ENCODE measurements at places on chromosomes 5 and 9.
A peak's percentile ranks its signal among the peaks of the same experiment; 100 is the strongest.

DNA sequence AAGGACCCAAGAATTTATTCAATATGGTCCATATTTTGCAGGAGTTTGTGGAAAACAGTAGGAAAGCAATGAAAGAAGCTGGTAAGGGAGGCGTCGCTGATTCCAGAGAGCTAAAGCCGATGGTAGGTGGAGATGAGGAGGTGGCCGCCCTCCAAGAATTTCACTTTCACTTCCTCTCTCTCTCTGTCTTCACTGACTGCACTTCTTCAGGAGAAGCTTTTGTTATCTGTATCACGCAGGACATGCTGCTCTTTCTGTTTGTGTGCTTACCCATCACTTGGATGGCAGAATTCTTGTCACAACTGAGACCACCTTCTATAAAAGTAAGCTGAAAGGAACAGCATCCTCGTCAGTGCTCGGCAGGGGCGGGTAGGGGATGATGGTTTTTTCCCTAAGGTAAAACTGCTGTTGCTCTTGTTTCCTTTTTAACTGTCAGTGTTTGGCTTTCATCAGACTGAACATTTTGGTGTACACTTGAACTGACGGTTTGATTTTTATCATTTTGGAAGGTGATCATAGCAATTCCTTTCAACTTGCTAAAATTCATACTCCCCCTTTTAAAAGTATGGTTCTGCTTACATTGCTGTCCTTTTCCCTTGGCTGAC, 62.4 kb upstream of the FSD1L start:
- H3K4me1 ChIP-seq = peaks cover 12% of the 10 kb centered on the region
- H3K36me3 ChIP-seq = peaks cover 7% of the 10 kb centered on the region
- peak; percentile 88 for ATAC-seq
- no peaks in the 10 kb centered on the region for H3K27me3 ChIP-seq
- peak overlapping the region; percentile 69 for H3K27ac ChIP-seq

- no peak for ATAC-seq
- H3K27me3 ChIP-seq = no peaks in the 10 kb centered on the region
- no peaks in the 10 kb centered on the region for H3K36me3 ChIP-seq
- no peaks in the 10 kb centered on the region for H3K4me1 ChIP-seq
- H3K4me3 ChIP-seq = no peak overlapping the region
Measured at GRCh38 chr9:20170122-20170521, 381.3 kb upstream of the SLC24A2 start.

DNA sequence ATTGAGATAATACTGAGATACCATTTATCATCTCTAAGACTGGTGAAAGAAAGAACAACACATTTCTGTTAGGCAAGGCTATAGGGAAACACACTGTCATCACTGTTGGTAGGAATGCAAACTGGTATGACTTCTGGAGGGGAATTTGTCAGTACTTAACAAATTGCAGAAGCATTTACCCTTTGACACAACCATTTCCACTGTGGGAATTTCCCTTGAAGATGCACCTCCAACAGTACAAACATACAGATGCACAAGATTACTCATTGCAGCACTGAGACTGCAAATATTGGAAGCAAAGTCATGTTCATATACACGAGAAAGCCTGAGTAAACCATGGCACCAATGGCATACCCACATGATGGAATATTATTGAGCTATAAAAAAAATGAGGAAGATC, 17.6 kb downstream of the GM2A start:
- peaks cover 36% of the 10 kb centered on the region for H3K36me3 ChIP-seq
- no peak overlapping the region for H3K4me3 ChIP-seq
- no peak overlapping the region for H3K27ac ChIP-seq
- peak; percentile 95 for ATAC-seq

GRCh38 chr5:162128117-162128516, 60.5 kb downstream of the GABRG2 start:
- H3K4me3 ChIP-seq = no peak overlapping the region
- no peak overlapping the region for H3K27ac ChIP-seq
- no peaks in the 10 kb centered on the region for H3K4me1 ChIP-seq
- ATAC-seq = no peak
- H3K36me3 ChIP-seq = no peaks in the 10 kb centered on the region
- no peaks in the 10 kb centered on the region for H3K27me3 ChIP-seq

- H3K4me1 ChIP-seq = no peaks in the 10 kb centered on the region
- no peak for ATAC-seq
- no peak overlapping the region for H3K4me3 ChIP-seq
- no peaks in the 10 kb centered on the region for H3K36me3 ChIP-seq
- H3K27ac ChIP-seq = no peak overlapping the region
Measured at GRCh38 chr9:17824191-17824590, 245.3 kb downstream of the SH3GL2 start.

- H3K27ac ChIP-seq = no peak overlapping the region
- H3K36me3 ChIP-seq = no peaks in the 10 kb centered on the region
- H3K4me1 ChIP-seq = no peaks in the 10 kb centered on the region
- H3K27me3 ChIP-seq = peaks cover 19% of the 10 kb centered on the region
- H3K4me3 ChIP-seq = no peak overlapping the region
Measured at GRCh38 chr5:179250561-179251225, 94.6 kb downstream of the ADAMTS2 start.

DNA sequence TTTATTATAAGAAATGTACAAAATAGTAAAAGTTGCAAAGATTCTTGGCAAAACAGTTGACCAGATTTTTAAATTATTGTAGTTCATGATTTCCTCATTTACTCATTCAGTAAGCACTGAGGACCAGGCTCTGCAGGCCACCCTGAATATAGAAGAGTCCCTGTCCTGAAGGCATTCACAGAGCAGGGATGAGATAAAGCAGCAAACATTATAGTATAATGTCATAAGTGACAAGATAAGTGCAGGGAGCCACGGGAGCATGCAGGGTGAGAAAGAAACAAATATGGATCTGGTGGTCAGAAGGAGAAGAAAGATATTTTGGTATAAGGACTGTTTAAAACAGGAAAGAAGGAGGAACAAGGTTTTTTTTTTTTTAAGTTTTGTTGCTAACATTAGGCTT, 46.0 kb downstream of the PARP8 start:
- H3K4me1 ChIP-seq = peaks cover 78% of the 10 kb centered on the region
- no peak for ATAC-seq
- H3K27ac ChIP-seq = peak overlapping the region; percentile 65
- H3K4me3 ChIP-seq = no peak overlapping the region
- no peaks in the 10 kb centered on the region for H3K36me3 ChIP-seq

DNA sequence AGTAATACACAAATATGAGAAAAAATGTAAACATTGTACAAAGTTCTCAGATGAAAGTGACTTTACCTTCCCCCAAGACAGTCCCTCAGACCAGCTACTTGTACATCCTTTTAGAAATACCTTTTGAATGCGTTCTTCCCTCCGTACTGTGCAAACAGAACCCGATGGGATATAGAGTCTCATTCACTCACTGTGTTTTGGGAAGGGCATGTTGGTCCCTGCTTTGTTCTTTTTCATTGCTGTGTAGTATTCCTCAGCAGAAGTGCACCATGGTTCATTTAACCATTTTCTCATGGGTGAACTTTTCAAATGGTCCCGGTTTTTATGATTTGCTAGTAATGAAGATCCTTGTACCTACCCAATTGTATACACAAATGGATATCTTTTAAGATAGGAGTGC, 94.4 kb downstream of the ANKRD33B start:
- H3K4me1 ChIP-seq = peaks cover 39% of the 10 kb centered on the region
- no peak overlapping the region for H3K27ac ChIP-seq
- H3K36me3 ChIP-seq = peaks cover 30% of the 10 kb centered on the region
- no peaks in the 10 kb centered on the region for H3K27me3 ChIP-seq

DNA sequence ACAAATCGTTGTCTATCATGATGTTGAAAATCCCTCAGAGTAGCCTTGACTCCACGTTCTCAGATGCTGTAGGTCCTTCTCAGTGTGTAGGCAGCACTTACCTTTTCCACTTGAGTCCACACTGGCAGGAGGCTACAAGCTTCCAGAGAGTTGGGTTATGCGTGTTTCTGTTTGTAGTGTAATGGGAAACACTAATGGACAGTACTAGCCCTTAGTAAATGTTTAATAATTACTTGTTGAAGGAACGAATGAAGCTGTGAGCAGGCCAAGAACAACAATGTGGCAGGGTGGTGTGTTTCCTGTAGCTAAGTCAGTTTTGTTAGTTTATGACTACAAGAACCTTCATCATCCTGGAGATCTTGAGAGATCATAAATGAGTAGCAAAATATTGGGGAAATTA, 83.5 kb downstream of the ARHGAP26 start:
- ATAC-seq = no peak
- H3K36me3 ChIP-seq = no peaks in the 10 kb centered on the region
- H3K4me3 ChIP-seq = no peak overlapping the region
- H3K27ac ChIP-seq = no peak overlapping the region

GRCh38 chr9:132032238-132032950, 47.3 kb downstream of the MED27 start:
- peaks cover 2% of the 10 kb centered on the region for H3K36me3 ChIP-seq
- ATAC-seq = no peak
- peaks cover 56% of the 10 kb centered on the region for H3K4me1 ChIP-seq
- no peaks in the 10 kb centered on the region for H3K27me3 ChIP-seq

DNA sequence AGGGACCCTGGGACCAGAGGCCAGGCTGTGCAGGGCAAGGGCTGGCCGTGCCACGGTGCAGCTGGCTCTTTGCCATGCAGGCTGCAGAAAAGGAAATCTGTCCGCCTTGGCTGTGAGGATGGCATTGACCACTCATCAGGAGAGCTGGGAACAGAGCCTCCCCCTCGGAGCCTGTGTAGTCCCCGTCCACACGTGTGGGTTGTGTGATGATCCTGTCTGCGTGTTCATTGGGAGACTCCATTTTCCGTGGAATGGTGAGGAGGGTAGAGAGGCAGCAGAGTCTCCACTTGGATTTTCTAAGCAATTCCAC, 47.7 kb downstream of the EHMT1 start:
- H3K36me3 ChIP-seq = peaks cover 46% of the 10 kb centered on the region
- H3K27me3 ChIP-seq = no peaks in the 10 kb centered on the region
- H3K4me1 ChIP-seq = peaks cover 70% of the 10 kb centered on the region
- no peak overlapping the region for H3K27ac ChIP-seq
- no peak for ATAC-seq

- H3K27me3 ChIP-seq = peaks cover 13% of the 10 kb centered on the region
- H3K4me3 ChIP-seq = no peak overlapping the region
Measured at GRCh38 chr5:74626386-74627222, 13.9 kb downstream of the ENC1 start.

DNA sequence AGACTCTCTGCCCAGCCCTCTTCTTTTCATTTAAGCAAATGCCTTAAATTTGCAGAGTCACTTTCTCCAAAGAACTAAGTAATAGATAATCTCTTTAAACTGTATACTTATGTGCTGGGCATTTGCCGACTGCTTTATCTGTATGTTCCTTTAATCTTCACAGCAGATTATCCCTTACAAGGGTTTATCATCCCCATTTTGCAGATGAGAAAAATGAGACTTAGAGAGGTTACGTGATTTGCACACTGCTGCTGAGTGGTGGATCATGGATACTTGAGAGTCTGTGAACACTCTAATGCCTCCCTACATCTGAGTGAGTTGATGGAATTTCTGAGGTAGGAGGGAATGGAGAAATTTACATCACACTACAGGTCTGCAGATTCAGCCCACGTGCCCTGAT, 4.2 kb downstream of the ZNF79 start:
- H3K4me3 ChIP-seq = no peak overlapping the region
- H3K36me3 ChIP-seq = peaks cover 50% of the 10 kb centered on the region

GRCh38 chr5:31717561-31717960, 78.6 kb downstream of the PDZD2 start:
- no peak overlapping the region for H3K4me3 ChIP-seq
- no peaks in the 10 kb centered on the region for H3K36me3 ChIP-seq
- no peaks in the 10 kb centered on the region for H3K4me1 ChIP-seq
- no peak for ATAC-seq
- no peaks in the 10 kb centered on the region for H3K27me3 ChIP-seq

GRCh38 chr5:109705596-109705995, 15.9 kb downstream of the MAN2A1 start:
- no peaks in the 10 kb centered on the region for H3K27me3 ChIP-seq
- H3K4me1 ChIP-seq = peaks cover 70% of the 10 kb centered on the region
- ATAC-seq = no peak
- no peak overlapping the region for H3K4me3 ChIP-seq
- H3K36me3 ChIP-seq = peaks cover 40% of the 10 kb centered on the region

DNA sequence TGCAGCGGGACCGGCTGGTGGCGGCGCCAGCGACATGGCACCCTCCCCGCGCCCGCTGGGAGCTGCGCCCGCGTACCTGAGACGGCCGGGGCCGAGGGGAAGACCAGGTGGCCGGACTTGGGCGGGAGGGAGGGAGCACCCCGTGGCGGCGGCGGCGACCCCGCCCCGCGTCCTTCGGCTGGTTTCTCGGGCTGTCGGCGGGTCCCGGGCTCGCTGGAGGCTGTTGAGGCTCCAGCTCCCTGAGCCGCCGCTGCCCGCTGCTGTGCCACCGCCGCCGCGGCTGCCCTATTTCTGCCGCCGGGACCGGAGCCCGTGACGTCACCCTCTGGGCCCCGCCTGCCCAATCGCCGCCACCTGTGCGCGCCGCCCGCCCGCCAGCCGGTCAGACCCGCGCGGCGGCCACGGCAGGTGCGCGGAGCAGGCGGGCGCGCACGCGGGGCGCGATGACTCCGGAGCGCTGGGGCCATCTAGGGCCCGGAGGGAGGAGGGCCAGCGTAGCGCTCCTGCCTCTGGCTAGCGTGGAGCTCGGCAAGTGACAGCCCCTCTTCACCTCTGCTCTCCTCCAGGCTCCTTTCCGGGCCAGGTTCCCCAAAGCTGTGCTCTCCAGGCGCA, at the start of gene FSTL4:
Gene FSTL4, minus strand, starts transcription at position 293 of the 612 bp plus-strand sequence.
- H3K36me3 ChIP-seq = no peaks in the 10 kb centered on the region
- peak; percentile 65 for ATAC-seq
- peak within 1 kb of the TSS; percentile 74 for H3K4me3 ChIP-seq
- peaks cover 17% of the 10 kb centered on the region for H3K4me1 ChIP-seq
- H3K27me3 ChIP-seq = peaks cover 69% of the 10 kb centered on the region

DNA sequence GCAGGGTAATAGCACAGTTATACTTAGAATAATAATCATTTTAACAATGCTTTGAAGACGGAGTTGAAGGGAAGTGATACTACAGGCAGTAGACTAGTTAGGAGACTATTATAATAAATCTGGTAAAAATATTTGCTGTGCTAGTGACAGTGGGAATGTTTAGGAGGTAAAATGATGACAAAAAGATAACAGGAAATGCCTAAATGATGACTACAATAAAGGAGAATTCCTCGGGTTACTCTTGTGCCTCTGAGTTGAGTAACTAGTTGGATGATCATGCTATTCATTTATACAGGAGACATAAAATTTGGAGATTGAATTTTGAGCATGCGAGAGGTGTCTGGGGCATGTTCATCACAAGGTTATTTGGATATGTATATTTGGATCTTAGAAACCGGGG, 32.2 kb upstream of the PAM start:
- H3K27ac ChIP-seq = no peak overlapping the region
- H3K4me3 ChIP-seq = no peak overlapping the region
- H3K27me3 ChIP-seq = peaks cover 22% of the 10 kb centered on the region
- H3K4me1 ChIP-seq = no peaks in the 10 kb centered on the region
- no peaks in the 10 kb centered on the region for H3K36me3 ChIP-seq

GRCh38 chr5:126814721-126815404, 37.9 kb downstream of the LMNB1 start:
- no peak overlapping the region for H3K4me3 ChIP-seq
- peaks cover 28% of the 10 kb centered on the region for H3K36me3 ChIP-seq
- no peak overlapping the region for H3K27ac ChIP-seq
- H3K27me3 ChIP-seq = no peaks in the 10 kb centered on the region
- peaks cover 24% of the 10 kb centered on the region for H3K4me1 ChIP-seq
- ATAC-seq = no peak
